ENCODE measurements at places on chromosomes 7 and 10.
A peak's percentile ranks its signal among the peaks of the same experiment; 100 is the strongest.

- no peak for DNase-seq
Measured at GRCh38 chr7:45625067-45625466, 50.9 kb downstream of the ADCY1 start.

GRCh38 chr10:73647211-73647874 lies 6.1 kb upstream of the MYOZ1 start:
- DNase-seq: no peak

- no peak for DNase-seq
Measured at GRCh38 chr7:82049442-82049841, 279.6 kb upstream of the HGF start.

GRCh38 chr7:101179117-101179516 lies 976 bp downstream of the NAT16 start:
- no peak for DNase-seq

- DNase-seq: peak; percentile 21
Measured at GRCh38 chr7:44489955-44490350, 505 bp downstream of the NUDCD3 start.

DNA sequence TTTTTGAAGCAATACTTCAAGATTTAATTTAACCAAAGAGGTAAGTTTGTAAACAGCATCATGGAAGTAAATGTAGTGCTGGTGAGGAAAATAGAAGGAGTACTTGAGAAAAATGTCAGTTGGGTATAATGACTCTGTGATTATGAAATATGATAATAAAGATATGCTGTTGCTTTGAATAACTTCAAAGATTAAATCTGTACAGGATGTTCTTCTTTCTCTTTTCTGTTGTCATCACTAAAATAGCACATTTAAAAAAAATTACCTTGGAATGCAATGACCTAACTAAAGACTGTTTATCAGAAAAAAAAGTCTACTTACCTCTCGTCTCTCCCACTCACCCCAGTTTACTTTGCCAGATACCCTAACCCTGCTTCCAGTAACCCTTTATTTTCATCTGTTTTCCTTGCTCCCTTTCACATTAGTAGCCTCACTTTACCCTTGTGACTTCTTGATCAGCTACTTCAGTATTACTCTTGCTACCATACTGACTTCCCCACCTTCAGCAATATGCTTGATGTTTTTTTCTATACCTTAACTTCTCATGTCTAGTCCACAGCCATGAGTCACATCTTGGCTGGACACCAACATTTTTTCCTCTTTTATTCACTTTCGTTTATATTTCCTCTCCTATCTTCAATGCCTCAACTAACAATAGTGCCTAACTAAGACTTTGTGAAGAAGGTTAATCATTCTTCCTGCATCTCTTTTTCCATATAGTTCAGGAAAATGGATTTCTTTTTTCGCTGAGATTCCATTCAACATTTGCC lies 29.7 kb upstream of the TAS2R16 start:
- no peak for DNase-seq

- DNase-seq: no peak
Measured at GRCh38 chr10:99945263-99945662, 64.5 kb downstream of the DNMBP start.

GRCh38 chr7:6385110-6385781 lies 62.5 kb downstream of the DAGLB start:
- DNase-seq: no peak

- DNase-seq: no peak
Measured at GRCh38 chr7:108094933-108095710, 35.0 kb downstream of the LAMB4 start.

DNA sequence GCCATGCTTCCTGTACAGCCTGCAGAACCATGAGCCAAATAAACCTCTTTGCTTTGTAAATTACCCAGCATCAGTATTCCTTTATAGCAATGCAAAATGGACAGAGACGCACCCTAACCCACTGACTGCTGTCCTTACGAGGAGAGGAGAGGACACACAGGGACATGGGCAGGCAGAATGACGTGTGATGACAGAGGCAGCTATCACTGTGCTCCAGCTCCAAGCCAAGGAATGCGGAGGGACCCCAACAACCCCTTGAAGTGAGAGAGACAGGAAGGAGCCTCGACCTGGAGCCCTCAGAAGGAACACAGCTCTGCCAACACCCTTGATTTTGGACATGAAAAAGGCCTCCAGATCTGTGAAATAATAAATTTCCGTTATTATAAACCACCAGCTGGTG lies 46.6 kb upstream of the EBF3 start:
- DNase-seq: no peak

- DNase-seq: no peak
Measured at GRCh38 chr10:49620841-49621378, 7.1 kb downstream of the CHAT start.
